ENCODE measurements at places on chromosomes 7 and 10. TPM values are rescaled to one million over a fixed set of nuclear protein-coding genes. Genes with fewer than 3 reads are reported as not detected.

- no peak for DNase-seq
These were observed 154.0 kb upstream of the MKI67 start for GRCh38 chr10:128280271-128280670.

Gene ZNF33B
- 7.3 TPM for total RNA-seq

DNA sequence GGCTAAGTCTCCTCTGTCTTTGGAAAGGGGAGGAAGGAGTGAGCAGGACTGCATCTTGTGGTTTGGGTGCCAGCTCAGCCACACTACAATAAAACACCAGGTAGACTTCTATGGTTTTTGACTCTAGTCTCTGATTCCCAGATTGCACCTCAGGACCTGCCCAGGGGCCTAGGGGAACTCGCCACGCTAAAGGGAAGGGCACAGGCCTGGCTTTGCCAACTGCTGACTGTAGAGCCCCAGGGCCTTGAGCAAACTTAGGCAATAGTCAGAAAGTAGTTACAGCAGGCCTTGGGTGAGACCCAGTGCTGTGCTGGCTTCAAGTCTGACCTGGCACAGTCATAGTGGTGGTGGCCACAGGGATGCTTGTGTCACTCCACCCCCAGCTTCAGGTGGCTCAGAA lies 24.2 kb upstream of the PRR15 start:
- no peak for DNase-seq

DNA sequence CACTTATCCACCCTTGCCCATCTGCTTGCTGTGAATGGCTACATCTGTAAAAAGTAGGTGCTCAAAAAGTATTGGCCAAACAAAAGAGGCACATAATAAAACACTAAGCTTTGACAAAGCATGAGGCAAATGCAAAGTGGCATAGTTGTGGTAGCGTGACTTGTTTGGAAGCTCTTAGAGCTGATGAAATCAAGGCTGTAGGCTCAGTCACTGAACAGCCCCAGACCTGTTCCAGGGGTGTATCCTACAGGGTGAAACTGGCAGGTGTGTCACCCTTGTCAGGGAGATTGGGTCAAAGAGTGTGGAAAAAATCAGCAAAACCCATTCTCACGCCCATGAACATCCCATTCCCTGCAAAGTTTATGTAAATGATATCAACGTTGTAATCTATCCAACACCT lies 427.4 kb downstream of the PLXNA4 start:
- DNase-seq = no peak

Gene ZNF365
- total RNA-seq = 1.4 TPM

DNA sequence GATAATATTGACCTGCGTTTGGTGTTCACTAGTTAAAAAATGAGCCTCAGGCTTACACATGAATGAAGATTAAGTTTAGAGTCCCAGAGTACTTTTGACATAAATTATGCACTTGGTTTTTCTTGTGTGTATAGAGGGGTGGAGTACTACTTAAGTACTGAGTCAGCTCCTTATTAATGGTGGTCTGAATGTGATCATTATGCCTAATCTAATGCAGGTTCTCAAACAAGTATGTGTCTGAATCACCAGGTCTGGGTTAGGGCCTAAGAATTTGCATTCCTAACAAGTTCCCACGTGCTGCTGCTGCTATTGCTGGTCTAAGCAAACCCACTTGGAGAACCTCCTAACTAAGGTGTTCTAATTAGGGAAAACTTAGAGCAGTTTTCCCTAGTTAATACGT lies 30.7 kb upstream of the STOX1 start:
- DNase-seq = no peak

DNA sequence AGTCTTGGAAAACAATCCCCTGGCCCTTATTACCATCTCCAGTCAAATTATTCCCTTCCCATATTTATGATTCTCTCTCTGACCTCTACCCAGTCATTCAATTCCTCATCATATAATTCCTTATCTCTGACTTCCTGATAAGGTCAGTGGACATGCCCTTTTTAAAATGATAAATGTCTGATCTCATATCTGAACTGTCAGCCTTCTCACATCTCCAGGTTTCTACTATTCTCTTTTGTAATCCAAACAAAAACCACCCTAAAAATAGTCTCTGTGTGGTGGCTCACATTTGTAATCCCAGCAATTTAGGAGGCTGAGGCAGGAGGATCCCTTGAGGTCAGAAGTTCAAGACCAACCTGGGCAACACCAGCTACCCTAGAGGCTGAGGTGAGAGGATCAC lies 11.9 kb downstream of the GSDME start:
- no peak for DNase-seq

Gene TOMM7
- total RNA-seq = 279 TPM

DNA sequence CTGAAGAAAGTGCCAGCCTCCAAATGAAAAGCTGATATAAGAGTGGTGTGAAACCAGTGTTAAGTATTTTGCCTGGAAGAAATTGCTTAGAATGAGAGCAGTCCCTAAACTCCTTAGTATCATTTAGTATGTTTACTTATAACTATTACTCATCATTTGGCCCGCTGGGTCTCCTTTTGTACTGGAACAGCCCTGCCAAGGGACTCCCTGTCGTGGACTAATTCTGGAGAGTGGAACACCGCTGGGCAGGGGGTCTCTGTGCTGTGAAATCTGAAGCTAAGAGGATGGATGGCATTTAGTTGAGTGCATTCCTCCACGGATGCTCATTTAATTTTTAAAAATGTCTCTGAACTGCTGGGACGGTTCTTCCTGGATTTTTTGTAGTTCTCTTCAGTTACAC lies 889.9 kb upstream of the C7orf33 start:
- no peak for DNase-seq

Gene EMX2
- not detected for total RNA-seq

Gene ICA1
- total RNA-seq = 2.3 TPM

- DNase-seq = no peak
These were observed 160.9 kb upstream of the CSTF2T start for GRCh38 chr10:51860257-51860656.

Gene ATP6V1F
- total RNA-seq = 117 TPM

- DNase-seq = no peak
These were observed 160.0 kb downstream of the TAX1BP1 start for GRCh38 chr7:27900006-27900405.

- no peak for DNase-seq
These were observed 475.3 kb upstream of the AUTS2 start for GRCh38 chr7:69122953-69123352.

GRCh38 chr10:131841661-131842139 lies 59.1 kb upstream of the PPP2R2D start:
- no peak for DNase-seq

DNA sequence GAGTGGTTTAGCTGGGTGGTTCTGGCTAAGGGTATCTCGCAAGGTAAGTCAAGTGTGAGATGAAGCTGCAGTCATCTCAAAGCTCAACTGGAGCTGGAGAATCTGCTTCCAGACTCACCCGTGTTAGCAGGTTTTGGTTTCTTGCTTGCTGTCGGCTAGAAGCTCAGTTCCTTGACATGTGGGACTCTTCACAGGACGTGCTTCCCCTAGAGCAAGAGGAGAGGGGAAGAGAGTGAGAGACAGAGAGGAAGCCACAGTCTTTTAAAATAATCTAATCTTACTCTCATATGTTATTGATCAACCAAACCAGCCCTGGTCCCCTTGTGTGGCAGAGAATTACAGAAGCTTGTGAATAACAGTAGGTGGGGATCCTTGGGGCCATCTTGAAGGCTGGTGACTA lies 199.5 kb downstream of the REEP3 start:
- DNase-seq = no peak

Gene FOXP2
- total RNA-seq = not detected

DNA sequence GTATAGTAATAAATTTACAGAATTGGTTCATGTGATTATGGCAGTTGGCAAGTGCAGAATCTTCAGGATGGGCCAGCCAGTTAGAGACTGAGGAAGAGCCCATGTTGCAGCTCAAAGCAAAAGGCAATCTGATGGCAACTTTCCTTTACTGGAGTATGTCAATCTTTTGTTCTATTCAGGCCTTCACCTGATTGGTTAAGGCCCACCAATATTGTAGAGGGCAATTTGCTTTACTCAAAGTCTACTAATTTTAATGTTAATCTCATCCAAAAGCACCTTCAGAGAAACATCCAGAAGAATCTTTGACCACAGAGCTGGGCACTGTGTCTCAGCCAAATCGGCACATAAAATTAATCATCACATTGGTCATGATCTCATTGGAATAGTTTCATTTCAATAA lies 20.0 kb upstream of the POM121L12 start:
- no peak for DNase-seq

DNA sequence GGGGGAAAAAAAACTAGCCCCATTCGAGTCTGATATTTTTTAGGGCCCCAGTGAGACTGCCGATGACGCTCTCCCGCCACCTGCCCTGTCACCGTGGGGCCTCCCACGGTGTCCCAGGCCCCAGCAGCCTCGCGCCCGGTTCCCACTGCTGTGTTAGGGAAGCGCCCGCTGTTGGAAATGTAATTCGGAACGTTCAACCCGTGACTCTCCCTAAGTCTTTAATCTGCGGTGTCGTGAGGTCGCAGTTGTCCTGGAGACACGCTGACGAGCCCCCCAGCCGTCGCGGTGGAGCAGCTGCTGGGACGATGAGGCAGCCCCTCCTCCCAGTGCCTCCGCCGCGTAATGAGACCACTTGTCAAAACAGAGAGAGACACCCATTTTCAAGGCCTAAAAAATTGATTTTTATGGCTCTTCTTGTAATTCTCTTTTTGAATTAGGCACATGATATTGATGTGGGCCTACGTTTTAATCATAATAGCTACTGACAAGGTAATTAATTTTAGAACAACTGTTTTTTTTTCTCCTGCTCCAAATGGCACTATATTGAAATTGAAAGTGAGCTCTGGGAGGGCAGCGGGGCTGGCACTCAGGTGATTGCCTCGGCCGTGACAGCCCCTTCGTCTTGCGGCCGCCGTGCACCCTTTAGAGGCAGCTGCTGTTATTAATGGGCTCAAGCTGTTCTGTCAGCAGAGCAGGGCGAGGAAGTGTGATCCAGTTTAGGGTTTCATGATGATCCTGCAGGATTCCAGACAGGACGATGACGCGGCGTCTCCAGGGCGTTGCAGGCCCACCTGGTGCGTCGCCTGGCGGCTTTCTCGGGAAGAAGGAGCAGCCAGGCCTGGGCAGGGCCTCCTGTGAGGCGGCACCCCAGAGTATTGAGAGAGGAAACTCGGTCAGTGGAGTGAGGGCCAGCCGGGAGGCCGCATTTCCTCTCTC lies 63.3 kb downstream of the NKX6-2 start:
- DNase-seq = no peak

Gene CDHR1
- 0.40 TPM for total RNA-seq

DNA sequence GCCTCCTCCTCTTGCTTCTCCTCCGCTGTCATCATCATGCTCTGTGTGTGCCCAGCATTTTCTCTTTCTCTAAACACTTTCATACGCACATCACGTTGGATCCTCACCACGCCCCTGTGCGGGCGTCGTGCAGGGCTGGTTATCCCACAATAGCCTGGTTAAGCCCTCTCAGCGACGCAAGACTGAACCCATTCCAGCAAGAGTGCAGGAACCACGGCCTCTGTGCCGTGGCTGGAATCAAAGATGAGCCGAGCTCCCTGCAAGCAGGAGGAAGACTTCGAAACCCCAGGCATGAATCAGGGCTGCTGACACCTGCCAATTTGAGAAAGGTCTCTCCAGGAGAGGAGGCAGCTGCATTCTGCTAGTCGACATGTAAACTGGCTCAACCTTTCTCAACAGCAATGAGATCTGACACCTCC lies 74.8 kb upstream of the FOXK1 start:
- DNase-seq = no peak

Gene DGKB
- total RNA-seq = not detected

- DNase-seq = no peak
These were observed 15.3 kb downstream of the IFT22 start for GRCh38 chr7:101306307-101306706.

DNA sequence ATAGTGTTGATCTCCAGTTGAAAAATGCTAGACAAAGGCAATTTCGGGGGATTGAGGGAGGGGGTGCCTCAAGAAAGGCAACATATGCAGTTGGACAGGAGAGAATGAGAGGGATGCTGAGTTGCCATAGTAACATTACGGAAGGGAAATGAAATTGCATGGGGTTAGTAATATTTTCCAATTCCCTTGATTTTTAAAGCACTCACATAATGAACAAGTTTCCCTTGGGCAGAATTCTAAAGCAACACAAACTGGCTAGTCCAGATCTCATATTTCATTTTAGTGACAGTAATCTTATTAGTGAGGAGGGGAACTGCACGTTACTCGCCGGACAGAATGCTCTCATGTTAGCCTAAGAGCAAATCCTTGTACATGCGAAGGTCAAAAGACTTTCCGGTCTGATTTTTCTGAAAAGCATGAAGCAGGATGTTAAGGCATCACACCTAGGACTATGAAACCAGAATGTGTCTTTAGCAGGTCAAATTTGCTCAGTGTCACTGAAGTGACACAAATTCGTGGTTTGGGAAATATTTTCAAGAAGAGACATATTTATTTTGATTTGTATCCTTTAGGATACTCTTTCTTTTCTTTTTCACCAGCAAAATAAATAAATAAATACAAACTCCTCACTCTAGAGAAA lies 165.5 kb downstream of the ANK3 start:
- DNase-seq = no peak

Gene GJD4
- total RNA-seq = not detected

DNA sequence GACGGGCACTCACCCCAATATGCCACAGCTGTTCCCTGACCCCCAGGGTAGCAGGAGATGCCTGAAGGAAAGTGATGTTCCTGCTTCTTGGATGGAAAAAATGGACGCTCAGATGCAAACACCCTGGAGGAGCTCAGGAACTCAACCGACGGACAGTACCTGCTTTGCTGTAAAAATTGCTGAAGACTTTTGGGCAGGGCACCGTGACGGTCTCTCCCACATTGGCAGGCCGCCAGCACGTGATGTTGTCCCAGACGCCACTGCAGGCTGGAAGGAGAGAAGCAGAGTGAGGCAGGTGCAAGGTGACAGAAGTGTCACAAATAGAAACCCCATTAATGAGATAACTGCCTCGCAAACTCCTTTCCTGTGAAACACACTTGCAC lies 35.0 kb downstream of the VIPR2 start:
- DNase-seq = no peak

DNA sequence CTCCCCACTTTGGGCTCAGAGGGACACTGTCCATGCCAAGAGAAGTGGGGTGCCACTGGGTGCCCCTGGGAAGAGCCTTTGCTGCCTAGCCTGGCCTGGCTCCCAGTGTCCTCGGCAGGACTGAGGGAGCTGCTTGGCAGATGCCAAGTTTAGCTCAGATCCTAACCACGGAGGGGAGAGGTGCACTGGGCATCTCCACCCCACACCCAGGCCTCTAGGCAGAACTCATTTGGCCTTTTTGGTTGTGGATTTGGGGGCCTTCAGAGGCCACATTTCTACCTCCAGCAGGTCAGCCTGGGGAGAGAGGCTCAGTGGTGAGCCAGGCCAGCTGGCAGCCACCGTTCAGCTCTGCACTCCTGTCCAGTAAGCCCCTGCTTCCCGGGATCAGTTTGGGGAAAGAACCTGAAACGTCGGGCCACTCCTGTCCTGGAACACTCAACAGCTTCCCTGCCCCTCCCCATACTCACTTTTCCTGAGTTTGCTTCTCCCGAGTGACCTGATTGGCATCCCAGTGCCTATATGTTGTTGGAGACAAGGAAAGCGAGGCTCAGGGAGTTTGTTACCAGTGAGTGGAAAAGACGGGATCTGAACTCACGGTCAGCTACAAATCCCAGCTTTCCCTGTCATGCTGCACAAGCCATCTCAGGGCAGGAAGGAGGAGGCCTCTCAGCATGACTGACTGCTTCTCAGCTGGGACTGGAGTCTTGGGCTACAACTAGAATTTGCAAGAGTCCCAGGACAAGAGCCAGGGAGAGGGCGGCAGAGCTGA lies 11.2 kb upstream of the CXCL12 start:
- DNase-seq = no peak

Gene PRSS37
- total RNA-seq = not detected

GRCh38 chr7:142451296-142451695 lies 193.4 kb upstream of the PRSS58 start:
- no peak for DNase-seq

- no peak for DNase-seq
These were observed 29.7 kb downstream of the PARP12 start for GRCh38 chr7:140033036-140033435.

GRCh38 chr7:106071356-106071998 lies 40.6 kb downstream of the SYPL1 start:
- DNase-seq = peak; percentile 67
